ENCODE measurements at places on chromosomes 4 and X.
A peak's percentile ranks its signal among the peaks of the same experiment; 100 is the strongest.

DNA sequence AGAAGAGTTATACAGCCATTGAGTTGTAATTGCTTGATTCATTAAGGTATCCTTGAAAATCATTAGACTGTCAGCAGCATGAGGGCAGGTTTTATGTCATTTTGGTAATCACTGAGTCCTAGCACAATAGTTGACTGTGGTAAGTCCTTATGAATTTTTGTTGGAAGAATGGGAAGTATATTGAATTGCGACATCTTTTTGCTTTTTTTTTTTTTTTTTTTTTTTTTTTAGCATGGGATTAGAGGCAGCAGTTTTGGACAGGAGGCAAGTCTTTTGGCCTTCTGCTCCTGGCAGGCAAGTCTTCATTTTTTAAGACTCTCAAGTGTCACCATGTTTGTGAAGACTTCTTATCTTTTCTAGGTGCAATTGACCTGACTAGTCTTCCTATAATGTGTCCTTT, 29.7 kb downstream of the PRRG1 start:
- DNase-seq, result no peak

DNA sequence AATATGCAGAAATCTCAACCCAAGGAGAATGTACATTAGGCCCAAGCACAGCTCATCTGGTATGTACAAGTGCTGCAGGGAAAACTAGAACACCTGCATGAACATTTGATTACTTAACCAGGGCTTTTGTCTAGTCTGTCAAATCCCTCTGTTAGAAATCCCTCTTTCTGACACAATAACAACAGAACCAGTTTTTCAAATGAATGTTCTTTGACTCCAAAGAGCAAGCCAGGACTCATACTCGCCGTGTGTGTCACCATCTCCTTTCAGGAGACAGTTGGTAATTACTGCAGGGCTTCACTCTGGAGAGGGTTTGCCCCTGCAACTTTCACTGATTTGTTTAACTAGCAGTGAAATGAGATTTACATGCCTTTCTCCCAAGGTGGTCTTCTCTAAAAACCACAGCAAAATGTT, 143.0 kb upstream of the FAM241A start:
- no peak for DNase-seq

DNA sequence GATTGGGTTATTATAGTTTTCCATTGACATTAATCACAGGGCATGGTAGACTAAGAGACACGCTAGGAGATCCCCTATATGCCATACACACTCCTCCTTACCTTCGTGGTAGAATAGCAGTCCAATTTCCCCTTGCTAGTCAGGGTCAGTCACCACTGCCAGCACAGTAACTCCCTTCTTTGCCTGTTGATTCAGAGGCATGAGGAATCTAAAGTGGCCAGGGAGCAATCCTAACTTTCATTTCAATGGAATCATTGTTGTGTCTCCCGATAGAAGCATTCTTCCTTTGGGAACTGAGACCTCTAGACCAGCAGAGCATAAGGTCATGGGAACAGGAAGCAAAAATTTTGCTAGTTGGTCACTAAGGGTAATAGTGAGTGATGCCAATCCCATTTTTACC, 51.1 kb downstream of the COL25A1 start:
- DNase-seq, result no peak

GRCh38 chr4:109191216-109191615, 111.2 kb downstream of the COL25A1 start:
- DNase-seq, result no peak

GRCh38 chr4:144709159-144709558, 63.2 kb downstream of the HHIP start:
- no peak for DNase-seq

DNA sequence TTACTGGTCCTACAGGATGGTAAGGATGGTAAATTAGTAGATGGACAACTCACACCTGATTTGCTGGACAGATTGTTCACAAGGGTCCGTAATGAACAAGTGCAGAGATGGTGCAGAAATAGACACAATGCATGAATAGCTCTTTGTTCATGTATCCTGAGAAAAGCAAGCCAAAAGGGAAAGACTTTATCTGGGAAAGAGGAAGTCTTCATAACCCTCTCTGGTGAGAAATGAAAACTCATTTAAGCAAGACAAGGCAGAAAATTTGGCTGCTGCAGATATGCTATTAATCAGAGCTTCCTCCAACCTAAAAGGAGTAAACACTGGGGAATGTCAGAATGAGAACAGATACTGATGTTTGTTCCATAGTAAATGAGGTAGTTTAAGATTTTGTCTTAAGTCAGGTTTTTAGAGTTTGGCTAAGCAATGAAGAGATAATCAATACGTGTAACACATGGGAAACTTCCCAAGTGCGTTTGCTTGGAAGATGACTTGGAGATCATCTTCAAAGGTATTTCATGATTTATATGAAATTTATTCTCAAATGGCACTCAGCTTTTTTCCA, 152.4 kb upstream of the BMPR1B start:
- no peak for DNase-seq

DNA sequence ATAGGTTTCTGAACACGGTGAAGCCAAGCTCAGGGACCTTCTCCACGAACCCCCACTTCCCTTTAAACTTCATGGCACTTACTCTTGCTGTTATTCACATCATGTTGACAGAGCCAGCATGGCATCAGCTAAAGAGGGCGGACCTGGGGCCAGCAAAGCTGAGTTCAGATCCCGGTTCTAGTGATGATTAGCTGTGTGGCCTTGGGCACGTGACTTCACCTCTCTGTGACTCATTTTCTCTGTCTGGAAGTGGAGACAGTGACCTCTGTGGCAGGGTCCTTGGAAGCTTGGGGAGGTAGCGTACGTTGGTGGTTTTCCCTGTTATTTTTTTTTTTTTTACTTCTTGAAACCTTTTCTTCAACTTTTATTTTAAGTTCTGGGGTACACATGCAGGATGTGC, 13.4 kb downstream of the EVC start:
- no peak for DNase-seq

DNA sequence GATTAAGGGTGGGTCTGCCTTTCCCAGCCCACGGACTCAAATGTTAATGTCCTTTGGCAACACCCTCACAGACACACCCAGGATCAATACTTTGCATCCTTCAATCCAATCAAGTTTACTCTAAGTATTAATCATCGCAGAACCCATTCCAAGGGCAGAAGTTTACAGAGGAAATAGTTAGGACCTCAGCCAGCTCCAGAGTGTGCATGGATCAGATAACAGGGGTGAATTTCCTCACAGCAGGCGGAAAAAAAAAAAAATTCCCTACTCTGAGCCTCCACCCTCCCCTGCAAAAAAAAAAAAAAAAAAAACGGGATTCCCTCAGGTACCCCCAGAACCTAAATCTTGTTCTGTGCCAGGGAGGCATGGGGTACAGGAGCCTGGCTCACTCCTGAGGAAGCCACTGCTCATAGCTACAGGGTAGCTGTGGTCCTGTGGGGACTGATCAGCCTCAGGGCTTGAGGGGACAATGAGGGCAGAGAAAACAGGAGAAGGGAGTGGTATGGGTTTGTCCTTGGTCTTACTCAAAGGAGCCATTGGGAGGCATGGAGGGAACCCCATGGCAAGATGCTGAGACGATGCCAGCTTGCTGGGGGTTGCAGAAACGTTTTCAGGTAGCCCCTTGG, 113.0 kb downstream of the DHRSX start:
- no peak for DNase-seq

- DNase-seq, result no peak
Measured at GRCh38 chr4:76458825-76459224, 23.8 kb downstream of the SHROOM3 start.

GRCh38 chr4:108249397-108249796, 80.7 kb upstream of the LEF1 start:
- no peak for DNase-seq

DNA sequence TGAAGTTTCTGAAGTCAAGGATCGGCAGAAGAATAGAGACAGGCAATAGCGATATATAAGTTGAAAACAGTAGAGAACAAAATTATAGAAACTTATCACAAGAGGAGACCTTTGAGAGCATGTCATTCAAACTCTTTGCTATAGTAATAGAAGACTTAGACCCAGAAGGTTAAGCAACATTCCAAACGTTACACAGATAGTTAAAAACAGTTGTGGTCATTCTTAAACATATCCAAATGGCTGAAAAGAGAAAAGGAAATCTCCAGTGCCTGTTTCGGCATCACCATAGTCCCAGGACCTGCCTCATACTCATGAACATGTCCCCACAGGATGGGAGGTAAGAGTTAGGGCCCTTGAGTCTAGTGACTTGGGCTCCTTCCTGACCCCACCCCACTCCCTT, 258.1 kb upstream of the NOCT start:
- DNase-seq, result no peak

GRCh38 chr4:57492251-57492878, 382.2 kb upstream of the IGFBP7 start:
- no peak for DNase-seq

DNA sequence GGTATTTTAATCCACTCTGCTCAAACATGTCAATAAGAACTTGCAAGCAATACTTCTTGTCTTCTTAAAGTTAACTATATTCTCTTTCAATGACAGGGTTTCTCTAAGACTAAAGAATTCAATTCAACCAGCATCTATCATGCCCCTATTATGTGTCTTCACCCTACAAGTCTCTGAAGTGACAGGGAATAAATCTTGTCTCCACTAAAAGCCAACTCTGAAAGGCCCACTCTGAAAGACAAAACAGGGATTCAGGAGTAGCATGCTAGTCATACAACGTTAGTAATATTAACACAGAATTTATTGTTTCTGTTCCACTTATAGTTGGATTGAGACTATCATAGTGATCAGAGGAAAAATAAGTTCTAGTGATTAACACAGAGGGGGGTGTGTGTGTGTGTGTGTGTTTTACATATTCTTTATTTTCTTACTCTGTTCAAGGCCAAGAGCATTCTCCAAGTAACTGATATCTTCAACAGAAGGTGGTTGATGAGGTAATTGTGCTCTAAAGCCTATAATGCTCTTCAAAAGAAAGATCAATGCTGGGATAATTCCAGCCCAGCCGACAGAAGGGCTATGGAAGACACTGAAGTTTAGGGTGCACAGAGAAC, 122.4 kb upstream of the DCLK2 start:
- no peak for DNase-seq

DNA sequence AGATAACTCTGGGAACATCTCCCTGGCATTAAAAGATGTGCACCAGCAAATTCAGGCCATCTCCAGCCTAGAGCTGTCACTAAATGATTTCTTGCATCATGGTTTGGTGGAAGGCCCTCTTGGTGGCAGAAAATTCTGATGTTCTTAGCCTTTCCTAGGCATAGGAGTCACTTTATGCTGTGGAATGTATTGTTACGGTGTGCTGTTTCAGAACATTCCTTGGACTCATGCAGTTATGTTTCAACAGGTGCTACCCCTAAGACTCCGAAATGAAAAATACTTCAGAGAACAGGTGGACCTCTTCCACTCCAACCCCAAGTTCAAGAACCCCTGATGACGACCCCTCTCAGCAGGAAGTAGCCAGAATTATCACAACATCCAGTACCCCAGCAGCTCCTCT, 20.3 kb upstream of the PAPSS1 start:
- DNase-seq, result no peak

- DNase-seq, result no peak
Measured at GRCh38 chrX:113833096-113834055, 750.5 kb upstream of the HTR2C start.

GRCh38 chr4:147583876-147584275, 33.3 kb upstream of the TMEM184C start:
- no peak for DNase-seq

GRCh38 chr4:114601304-114602052, 2.9 kb downstream of the UGT8 start:
- no peak for DNase-seq

DNA sequence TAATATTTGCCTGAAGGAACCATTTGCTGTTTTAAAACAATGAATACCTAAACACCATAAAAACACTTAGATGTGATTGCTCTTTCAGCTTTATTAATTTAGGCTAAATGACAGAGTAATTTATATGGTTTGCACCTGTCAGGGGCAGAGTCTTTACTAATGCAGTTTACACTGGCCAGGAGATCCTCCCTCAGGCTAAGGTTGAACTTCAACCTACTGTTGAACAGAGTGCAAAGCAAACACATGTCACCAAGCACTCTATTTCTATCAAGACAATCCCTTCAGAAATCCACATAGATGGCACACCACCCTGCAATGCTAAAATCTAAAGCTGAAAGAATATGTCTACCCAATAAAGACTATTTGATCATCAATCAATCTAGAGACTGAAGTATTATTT, 147.3 kb downstream of the KLHL13 start:
- no peak for DNase-seq

DNA sequence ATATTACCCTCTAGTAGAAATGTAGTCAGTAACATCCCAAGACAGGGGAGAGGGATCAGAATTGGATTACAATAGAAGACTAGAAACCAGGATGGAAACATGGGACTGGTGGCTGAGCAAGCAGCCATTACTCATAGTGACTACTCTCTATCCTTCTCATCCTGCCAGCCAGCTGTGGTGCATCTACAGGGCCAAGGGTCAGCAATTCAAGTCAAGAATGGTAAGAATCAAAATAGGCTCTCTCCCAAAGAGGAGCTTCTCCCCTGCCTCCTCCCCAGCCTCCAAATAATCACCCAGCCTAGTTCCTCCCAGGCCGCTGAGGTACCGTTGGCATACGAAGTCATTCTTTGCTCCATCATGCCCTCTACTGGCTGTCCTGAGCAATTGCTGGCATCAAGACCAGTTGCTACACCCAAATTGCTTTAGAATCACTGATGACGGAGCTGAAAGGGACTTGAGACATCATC, 19.4 kb downstream of the AWAT2 start:
- DNase-seq, result peak; percentile 35

- DNase-seq, result no peak
Measured at GRCh38 chrX:46255046-46255445, 290.2 kb downstream of the ZNF674 start.

GRCh38 chr4:184487503-184487902, 13.2 kb upstream of the IRF2 start:
- no peak for DNase-seq

GRCh38 chr4:87044511-87045233, 109.9 kb downstream of the AFF1 start:
- no peak for DNase-seq

- no peak for DNase-seq
Measured at GRCh38 chr4:169438057-169438480, 167.3 kb upstream of the SH3RF1 start.

DNA sequence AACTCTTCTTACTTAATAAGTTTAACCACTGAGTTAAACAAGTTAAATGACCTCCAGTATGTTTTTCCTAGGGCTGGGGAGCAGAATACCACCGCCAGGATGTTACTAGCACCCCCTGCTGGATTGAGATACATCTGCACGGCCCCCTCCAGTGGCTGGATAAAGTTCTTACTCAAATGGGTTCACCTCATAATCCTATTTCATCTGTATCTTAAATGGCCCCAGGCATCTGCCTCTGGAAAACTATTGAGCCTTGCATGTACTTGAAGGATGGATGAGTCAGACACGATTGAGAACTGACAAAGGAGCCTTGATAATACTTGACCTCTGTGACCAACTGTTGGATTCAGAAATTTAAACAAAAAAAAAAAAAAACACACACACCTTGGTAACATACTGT, 61.5 kb upstream of the MMAA start:
- DNase-seq, result peak; percentile 53

DNA sequence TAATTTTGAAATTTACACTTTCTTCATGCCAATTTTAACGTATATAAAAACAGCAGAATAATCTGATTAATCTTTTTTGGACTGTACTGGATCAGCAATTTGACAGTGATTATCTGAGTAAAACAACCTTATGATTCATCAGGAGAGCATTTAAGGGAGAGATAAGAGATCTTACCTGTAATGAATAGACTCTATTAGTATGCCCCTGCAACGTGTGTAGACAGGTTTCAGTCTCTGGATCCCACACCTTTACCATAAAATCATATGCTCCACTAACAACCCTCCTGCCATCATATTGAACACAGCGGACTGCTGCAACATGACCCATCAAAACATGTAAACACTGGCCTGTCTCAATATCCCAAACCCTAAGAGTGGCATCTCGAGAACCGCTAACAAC, 210.1 kb downstream of the FBXW7 start:
- no peak for DNase-seq
